Inflammatory macrophage treated with lipopolysaccharide for 4 hours (primary cell): ENCODE measurements at places on chromosomes 6 and 20.

GRCh38 chr20:51420111-51420510 is 122.4 kb downstream of the NFATC2 start:
- DNase-seq, result peak; percentile 10

- DNase-seq, result no peak
Measured at GRCh38 chr6:68779366-68779765, 144.3 kb downstream of the ADGRB3 start.

DNA sequence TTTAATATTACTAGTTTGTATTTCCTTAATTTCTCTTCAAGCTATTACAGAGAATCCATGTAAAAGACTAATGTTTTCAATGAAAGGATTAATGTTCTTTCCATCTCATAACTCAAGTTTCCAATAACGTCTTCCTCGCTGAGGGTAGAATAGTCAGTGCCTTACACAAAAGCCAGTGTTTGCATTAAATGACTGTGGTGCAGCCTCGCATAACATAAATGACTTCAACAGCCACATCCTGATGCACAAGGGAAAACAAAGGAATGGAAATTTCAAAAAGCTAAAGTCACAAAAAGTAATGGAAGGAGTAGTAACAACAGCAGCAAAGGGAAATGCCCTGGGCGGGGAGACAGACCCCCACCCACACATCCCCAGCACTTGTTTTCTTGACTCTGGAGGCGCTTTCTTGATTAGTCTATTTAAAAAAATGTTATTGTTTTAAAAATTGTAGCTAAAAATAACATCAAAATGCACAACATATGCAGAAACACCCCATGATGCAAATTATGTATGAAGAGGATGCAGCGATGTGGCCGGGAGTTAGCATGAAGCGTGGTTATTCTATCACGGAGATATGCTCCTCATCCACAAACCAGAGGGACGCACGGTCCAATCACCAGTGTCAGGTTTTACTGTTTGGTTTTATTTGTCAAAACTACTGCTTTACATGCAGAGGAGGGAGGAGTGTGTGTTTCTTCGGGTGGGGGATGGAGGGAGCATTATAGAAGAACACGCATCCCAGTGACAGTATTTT is 228.6 kb downstream of the GMPR start:
- DNase-seq, result no peak

GRCh38 chr20:32963176-32963575 is 41.1 kb downstream of the SUN5 start:
- no peak for DNase-seq

GRCh38 chr6:134632024-134632423 is 314.1 kb upstream of the SGK1 start:
- peak; percentile 59 for DNase-seq

GRCh38 chr20:37584238-37584807 is 56.6 kb upstream of the BLCAP start:
- no peak for DNase-seq

DNA sequence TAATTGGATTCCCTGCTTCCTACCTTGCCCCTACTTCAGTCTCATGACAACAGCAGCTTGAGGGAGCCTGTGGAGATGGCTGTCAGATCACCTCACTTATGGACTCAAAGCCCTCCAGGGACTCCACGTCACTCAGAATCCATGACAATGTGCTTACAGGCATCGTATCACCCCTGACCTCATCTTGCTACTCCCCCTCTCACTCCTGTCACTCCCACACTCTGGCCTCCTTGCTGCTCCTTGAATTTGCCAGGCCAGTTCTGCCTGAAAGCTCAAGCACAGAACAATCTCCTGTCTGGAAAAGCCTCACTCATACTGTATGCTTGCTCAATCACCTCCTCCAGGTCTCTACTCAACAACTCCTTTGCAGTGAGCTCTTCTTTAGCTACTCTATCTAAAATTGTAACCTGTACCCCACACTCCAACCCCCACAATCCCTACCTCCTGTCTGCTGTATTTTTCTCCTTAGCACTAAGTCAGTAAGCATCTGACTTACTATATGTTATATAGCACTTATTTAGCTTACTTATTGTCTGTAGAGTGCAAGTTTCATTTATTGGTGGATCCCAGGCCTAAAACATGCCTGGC is 10.7 kb upstream of the GSTA4 start:
- no peak for DNase-seq
